ENCODE measurements at places on chromosomes 2 and 18.
A peak's percentile ranks its signal among the peaks of the same experiment; 100 is the strongest.

DNA sequence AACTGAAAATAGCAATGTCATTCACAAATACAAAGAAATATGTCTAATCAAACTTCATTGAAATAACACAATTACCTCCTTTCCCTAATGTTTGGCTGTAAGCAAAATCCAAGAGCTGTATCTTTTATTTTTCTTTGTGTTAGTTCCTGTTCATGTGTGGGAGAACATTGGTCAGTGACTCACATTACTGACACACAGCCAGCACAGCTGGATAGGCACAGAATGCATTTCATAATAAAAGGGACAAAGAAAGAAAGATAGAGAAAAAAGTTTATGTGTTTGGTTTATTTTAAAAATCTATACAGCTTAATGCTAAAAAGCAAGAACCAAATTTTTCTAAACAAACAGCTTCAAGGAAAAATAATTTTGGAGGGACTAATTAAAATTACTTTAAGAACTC, 185.6 kb upstream of the COL3A1 start:
- DNase-seq, result peak; percentile 48

- DNase-seq, result no peak
These were observed 447.0 kb upstream of the ID2 start for GRCh38 chr2:8234757-8235374.

DNA sequence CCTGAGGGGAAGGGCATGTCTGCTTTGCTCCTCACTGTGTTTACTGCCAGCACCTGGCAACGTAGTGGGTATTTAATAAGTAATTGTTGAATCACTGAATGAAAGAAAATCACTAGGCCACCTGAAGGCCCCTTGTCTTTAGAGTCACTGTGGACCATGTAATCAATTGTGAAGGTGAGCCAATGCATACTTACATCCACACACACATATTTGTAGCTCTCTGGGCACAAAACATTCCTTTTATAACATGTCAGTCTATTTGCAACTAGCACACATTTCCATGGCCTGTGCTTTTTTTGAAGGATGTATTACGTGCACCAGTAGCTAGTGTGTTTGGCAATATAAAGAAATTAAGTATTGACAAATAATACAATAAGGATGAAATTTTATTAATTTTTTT, 11.2 kb downstream of the ATP8B1 start:
- no peak for DNase-seq

DNA sequence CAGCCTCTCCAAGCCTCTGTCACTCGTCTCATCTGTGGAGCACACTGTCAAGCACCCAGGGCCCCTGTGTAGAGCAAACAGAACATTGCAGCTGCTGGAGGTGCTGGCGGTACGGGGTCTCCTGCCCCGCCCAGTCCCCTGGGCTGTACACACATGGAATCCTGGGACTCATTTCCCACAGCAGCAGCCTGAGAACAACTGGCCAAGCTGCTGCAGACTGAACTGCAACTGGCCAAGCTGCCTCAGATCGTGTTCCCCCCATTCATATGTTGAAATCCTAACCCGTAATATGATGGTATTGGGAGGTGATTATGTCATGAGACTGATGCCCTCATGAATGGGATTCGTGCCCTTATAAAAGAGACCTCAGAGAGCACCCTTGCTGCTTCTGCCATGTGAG, 130.5 kb downstream of the NCK2 start:
- no peak for DNase-seq

- DNase-seq, result peak; percentile 70
These were observed 49.5 kb upstream of the POLE4 start for GRCh38 chr2:74908748-74909444.

GRCh38 chr2:24359129-24360049, 947 bp downstream of the ITSN2 start:
- DNase-seq, result peak; percentile 72

DNA sequence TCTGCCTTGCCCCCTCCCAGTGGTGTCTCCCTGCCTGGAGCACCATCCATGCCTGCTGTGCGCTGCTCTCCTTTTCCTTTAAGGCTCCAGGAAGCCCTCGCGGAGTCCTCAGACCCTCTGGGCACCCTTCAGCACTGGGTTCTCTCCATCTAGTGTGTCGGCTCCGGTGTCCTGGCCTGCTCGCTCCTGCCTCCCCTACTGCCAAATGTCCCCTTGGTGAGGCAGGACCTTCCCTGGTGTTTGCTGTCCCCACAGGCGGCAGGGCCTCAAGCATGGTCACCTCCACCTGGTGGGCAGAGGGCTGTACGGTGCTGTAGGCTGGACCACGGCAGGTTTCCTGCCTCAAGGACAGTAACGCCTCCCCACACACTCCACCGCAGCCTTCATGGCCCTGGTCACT, 90.2 kb downstream of the DGKD start:
- DNase-seq, result peak; percentile 5

DNA sequence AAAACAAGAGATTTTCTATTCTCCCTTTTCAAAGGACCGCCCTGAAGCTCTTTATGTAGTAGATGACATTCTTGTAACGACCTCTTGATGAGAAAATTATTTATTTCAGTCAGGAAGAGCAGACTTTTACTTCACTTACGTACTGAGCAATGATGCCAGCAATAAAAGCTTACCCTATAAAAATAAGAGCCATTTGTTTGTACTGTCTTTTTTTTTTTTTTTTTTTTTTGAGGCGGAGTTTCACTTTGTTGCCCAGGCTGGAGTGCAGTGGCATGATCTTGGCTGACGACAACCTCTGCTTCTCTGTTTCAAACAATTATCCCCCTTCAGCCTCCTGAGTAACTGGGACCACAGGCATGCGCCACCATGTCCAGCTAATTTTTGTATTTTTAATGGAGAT, 39.2 kb downstream of the CRIM1 start:
- no peak for DNase-seq

GRCh38 chr2:223884399-223884798, 47.0 kb upstream of the AP1S3 start:
- no peak for DNase-seq

DNA sequence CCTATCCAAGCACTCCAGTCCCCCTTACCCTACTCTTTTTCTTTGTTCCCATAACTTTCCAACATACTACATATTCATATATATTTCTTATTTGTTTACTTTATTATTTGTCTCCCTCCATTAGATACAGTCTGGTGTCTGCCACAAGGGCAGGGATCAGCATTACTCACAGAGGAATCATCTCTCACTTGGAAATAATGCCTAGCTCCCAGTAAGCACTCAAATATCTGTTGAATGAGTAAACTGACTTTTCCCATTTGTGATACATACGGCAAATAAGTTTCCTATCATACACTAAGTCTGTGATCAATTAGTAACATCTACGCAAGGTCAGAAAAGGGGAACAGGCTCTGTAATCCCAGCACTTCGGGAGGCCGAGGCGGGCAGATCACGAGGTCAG, 18.7 kb downstream of the C1D start:
- no peak for DNase-seq

DNA sequence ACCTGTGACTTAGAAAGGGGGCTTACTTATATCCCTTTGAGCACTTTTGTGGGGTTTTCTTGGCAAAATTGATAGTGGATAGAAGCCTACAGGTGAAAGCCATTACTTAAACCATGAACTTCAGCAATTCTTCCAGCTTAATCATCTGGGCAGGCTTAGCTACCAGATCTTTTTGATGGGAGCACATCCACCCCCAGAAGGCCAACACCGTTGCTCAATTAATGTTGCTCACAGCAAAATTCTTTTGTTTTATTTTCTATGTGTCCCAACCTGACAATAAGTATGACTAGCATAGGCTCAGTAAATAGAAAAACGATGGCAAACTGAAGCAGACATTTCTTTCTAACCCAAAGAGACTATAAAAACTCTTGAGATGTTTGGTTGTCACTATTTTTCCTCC, 269.4 kb upstream of the TCF4 start:
- no peak for DNase-seq

GRCh38 chr18:72985686-72986085, 117.9 kb upstream of the NETO1 start:
- DNase-seq, result no peak

GRCh38 chr2:20196657-20197161, 28.2 kb downstream of the SDC1 start:
- DNase-seq, result peak; percentile 69

GRCh38 chr2:186480991-186481390, 5.1 kb upstream of the ZC3H15 start:
- DNase-seq, result no peak

DNA sequence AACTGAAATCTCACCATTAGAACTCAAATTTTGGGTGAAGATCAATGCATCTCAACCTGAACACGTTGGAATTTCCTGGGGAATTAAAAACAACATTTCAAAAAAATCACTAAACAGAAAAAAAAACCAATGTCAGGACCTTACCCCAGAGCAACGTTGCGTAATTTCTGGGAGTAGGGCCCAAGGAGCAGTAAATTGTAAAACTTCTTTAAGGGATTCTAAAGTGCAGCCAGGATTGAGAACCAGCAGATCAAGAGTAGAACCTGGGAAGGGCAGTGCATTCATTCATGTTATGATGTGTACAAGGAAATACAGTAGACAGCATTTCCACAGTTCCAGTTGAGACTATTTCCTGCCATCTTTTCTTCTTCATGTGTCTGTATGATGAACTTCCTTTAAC, 56.9 kb downstream of the RHBDD1 start:
- DNase-seq, result no peak

- DNase-seq, result peak; percentile 31
These were observed 93.1 kb downstream of the CABLES1 start for GRCh38 chr18:23228102-23229061.

GRCh38 chr2:26687328-26687727, 5.2 kb upstream of the KCNK3 start:
- DNase-seq, result no peak

GRCh38 chr2:213317929-213318328, 33.7 kb downstream of the SPAG16 start:
- no peak for DNase-seq

DNA sequence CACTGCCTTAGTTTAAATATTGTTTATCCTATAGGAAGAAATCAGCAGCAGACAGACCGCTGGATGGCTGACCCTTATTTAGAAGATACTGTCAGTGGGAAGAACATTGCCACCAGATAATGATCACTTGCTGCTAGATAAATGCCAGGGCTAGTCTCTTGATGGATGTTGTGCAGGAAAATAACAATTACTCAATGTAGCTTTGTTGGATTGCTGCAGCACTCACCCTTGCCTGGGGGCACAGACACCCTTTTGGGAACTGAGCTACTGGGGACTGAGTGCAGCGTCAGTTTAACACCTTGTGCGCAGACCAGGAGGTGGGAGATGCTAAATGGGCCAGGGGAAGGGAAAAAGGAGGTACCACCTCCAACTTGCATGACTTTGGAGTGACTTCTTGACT, 64.2 kb upstream of the CAPN13 start:
- no peak for DNase-seq

Data from transverse colon (tissue), 4 donors.